ENCODE measurements at places on chromosomes 6 and 20.
A peak's percentile ranks its signal among the peaks of the same experiment; 100 is the strongest.

GRCh38 chr20:34639755-34640222 lies 37.1 kb downstream of the PIGU start:
- DNase-seq: peak; percentile 95

- DNase-seq: no peak
Observed at GRCh38 chr6:31752739-31753319, 9.6 kb upstream of the SAPCD1 start.

- no peak for DNase-seq
Observed at GRCh38 chr6:75290136-75290945, 5.7 kb upstream of the TMEM30A start.

GRCh38 chr6:132412656-132413498 lies 11.6 kb upstream of the MOXD1 start:
- no peak for DNase-seq

DNA sequence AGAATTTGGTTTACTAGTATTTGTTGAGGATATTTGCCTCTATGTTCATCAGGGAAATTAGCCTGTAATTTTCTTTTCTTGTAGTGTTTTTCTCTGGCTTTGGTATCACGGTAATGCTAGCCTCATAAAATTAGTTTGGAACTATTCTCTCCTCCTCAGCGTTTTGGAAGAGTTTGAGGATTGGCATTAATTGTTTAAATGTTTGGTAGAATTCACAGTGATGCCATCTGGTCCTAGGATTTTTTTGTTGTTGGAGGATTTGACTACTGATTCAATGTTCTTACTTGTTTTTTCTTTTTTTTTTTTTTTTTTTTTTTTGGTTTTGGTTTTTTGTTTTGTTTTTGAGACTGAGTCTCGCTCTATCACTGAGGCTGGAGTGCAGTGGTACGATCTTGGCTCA lies 156.2 kb upstream of the BTBD3 start:
- no peak for DNase-seq

DNA sequence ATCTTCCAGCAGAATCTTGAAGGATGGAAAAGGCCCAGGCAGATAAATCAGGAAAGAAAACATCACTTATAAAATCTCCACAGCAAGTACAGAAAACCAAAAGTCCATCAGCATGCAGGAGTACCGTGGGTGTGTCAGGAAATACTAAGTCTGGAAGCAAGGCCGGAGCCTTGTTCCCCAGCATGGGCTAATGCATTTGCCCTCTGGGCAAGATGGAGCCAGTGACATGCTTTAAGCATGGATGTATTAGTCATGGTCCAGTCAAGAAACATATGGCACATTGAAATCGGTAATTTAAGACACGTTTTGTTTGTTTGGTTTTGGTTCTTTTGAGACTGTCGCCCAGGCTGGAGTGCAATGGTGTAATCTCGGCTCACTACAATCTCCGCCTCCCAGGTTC lies 506.0 kb upstream of the JARID2 start:
- DNase-seq: no peak

GRCh38 chr20:11112832-11113231 lies 439.0 kb upstream of the JAG1 start:
- peak; percentile 34 for DNase-seq

DNA sequence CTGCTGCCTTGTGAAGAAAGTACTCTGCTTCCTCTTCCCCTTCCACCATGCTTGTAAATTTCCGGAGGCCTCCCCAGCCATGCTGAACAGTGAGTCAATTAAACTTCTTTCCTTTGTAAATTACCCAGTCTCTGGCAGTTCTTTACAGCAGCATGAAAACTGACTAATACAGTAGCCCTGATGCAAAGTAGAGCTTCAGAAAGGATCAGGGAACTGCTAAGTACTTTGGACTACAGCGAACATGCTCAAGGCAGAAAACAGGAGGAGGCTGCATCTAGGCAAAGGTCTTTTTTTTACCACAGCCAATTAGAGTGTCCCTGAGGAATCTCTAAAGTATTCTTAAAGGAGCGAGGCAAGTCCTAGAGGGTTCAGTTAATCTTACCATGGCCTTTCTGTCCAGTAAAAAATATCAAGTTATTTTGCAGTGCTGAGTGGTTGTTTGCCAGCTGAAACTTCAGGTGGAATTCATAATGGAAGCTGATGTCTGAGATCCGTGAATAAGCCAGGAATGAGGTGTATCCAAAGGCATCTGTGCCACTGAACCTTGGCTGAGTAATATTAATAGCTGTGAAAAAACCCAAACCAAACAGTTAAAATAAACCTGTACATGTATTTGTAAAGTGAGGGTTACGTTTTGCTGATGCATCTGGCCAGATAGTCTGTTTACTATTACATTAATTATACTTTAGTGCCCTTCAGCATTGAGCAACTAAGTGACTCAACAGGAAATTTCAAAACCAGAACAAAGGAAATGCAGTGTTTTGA lies 170.4 kb downstream of the PHF3 start:
- DNase-seq: no peak

DNA sequence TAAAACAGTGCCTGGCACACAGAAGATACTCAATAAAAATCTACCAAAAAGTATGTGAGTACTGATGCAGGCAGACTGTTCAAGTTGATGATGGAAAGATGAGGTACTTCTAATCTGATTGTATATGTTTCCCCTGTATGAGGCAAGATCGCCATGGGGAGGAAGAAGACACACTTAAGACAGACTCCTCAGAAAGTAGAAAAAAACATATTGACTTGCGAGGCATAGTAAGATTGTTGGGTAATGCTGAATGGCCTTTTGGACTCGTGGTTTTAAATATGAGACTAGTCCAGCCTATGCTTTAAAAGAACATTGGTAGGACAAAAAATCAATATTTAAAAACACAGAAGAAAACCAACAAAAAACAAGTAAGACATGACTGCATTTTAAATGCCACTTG lies 72.6 kb downstream of the SHPRH start:
- DNase-seq: no peak

All from NCI-H1417 (cell line).